ENCODE measurements at places on chromosomes 4 and X. TPM values are rescaled to one million over a fixed set of nuclear protein-coding genes. Genes with fewer than 3 reads are reported as not detected.

The ENPP6 gene
- not detected for total RNA-seq

The EOLA2 gene
- total RNA-seq = 57.7 TPM

The GPRASP1 gene
- 0.24 TPM for total RNA-seq

The TCEAL7 gene
- not detected for total RNA-seq

The BST1 gene
- total RNA-seq = 15.0 TPM

Data from A549 treated with AZD2906 at 1 μM for 4 hours (cell line).